Brain microvascular endothelial cell (primary cell): ENCODE measurements at places on chromosomes 13 and 19.

DNA sequence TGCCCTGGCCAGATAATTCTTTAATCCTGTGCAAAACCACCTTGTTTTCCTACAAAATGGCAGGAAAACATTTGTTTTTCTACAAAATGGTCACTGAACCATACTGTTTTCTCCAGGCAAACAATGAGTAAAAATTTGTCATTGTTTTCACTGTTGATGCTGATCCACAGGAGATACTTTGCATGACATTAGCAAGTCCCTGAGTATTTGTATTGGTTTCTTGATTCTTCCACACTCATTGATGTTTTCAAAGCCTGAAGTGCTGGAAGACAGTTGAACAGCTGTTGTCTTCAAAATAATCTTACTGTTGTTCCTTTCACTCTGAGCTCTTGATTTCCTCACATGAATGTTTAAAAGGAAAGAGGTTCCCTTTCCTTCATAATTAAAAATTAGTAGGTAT is 123.1 kb upstream of the HTR2A start:
- DNase-seq = no peak

GRCh38 chr19:30090963-30091362 is 148.9 kb downstream of the URI1 start:
- no peak for DNase-seq

GRCh38 chr19:57434386-57435061 is 601 bp upstream of the ZNF749 start:
- DNase-seq = no peak

- no peak for DNase-seq
Measured at GRCh38 chr19:48969276-48970138, 4.4 kb downstream of the FTL start.

DNA sequence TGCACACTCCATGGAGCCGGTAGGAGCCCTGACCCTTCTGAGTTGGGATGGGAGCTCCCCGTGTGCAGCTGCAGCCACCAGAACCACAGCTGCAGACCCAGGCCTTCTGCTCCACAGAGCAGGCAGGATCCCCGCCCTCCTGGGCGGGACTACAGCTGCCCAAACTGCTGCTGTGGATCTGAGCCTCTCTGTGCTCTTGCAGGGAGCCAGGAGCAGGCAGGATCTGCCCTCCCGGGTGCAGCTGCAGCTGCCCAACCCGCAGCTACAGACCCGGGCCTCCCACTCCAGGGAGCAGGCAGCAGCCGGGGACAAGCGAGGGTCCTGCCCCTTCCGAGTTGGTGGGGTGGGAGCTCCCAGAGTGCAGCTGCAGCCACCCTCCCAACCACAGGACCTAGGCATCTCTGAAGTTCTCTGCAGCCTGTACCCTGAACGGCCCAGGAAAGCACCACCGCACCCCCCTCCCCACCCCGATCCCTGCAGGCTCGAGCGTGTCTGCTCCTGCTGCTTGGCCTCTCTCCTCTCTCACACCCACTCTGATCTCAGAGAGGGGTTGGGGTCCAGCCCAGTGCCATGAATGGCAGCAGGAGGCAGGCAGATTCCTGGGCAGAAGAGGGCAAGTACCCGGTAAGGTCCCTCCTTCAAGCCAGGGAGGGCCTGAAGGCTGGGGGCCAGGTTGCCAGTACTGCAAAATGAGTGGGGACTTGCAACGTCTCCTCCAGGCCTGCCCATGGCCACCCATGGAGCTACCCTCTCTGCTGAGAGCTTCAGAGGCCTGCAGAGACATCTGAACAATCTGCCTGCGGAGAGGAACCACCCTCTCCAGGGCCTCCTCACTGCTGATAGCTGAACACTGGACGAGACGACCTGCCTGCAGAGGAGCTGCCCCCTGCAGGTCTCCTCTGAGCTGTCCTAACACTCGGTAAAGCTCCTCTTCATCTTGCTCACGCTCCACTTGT is 16.4 kb upstream of the EMP3 start:
- no peak for DNase-seq

DNA sequence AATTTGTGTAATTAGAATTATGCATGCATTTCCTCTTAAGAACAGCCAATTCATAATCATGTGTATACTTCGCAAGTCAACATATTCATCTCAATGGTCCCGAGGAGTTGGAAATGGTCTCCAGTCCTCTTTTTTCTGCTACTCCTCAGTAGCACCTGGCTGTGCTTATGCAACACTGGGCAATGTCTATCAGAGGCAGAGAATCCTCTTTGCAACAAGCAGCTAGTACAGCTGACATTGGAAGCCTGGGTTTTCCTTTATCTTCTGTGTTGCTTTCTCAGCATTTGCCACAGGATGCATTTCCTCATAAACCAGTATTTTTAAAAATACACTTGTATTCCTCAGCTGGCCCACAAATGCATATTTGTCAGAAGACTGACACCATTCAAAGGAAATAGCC is 405.3 kb upstream of the GPC6 start:
- no peak for DNase-seq

- no peak for DNase-seq
Measured at GRCh38 chr19:45025264-45025663, 13.6 kb upstream of the CLASRP start.

- peak; percentile 18 for DNase-seq
Measured at GRCh38 chr13:38602266-38602665, 84.6 kb upstream of the FREM2 start.

- DNase-seq = no peak
Measured at GRCh38 chr13:30314562-30314961, 7.2 kb upstream of the KATNAL1 start.

DNA sequence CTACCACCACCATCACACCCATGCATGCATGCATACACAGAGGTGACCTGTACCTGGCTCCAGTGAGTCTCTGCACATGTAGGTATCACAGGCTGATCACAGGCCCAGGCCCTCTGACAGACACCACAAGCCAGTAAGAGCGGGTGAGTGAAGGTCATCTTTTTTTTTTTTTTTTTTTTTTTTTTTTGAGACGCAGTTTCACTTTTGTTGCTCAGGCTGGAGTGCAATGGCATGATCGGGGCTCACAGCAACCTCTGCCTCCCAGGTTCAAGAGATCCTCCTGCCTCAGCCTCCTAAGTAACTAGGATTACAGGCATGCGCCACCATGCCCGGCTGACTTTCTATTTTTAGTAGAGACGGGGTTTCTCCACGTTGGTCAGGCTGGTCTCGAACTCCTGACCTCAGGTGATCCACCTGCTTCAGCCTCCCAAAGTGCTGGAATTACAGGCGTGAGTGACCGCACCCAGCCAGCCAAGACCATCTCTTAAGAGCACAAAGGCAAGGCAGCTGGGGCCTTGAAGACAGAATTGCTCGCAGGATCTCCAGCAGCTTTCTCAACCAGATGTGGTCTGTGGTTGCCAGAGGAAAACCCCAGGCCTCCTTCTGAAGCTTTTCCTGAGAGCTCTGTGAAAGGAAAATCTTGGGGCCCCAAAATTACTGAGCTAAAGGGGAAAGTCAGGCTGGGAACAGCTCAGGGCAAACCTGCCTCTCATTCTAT is 3.2 kb upstream of the NKG7 start:
- no peak for DNase-seq

- DNase-seq = no peak
Measured at GRCh38 chr13:67156723-67157060, 73.4 kb downstream of the PCDH9 start.

GRCh38 chr13:73835138-73835721 is 299.0 kb downstream of the KLF12 start:
- DNase-seq = no peak

DNA sequence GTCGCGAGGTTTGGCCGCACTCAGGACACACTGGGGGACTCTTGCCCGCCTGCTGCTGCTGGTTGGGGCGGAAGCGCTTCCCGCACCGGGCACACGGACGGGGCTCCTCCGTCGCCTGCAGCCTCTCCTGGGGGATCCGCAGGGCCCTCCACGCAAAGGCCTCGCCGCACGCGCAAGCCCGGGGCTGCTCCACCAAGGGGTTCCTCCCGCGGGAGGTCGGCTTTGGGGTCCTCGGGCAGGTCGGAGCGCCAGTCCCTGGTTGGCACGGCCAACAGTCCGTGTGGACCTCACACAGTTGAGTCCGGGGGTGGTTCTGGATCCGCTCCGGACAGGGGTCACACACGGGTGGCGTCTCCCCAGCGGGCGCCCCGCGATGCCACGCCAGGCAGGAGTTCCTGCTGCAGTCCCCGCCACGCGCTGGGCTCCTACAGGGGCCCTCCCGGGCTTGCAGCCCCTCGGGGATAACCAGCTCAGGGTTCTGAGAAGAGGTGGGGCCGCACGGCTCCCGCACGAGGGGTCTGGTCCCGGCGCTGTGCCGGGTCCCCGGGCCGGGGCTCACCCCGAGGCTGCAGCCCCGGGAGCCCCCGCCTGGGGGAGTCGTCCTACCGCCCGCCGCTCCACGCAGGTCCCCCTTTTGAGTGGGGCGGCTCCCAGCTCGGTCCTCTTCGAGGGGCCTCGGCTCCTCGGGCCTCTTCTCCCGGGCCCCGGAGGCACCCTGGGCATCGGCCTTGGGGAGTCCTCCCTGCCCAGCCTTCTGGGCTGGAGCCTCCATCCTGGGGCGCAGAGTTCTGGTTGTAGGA is 6.2 kb upstream of the ZNF497 start:
- no peak for DNase-seq

- DNase-seq = no peak
Measured at GRCh38 chr13:108154421-108154858, 60.9 kb downstream of the LIG4 start.
